ENCODE measurements at places on chromosomes 1 and 21.
A peak's percentile ranks its signal among the peaks of the same experiment; 100 is the strongest.

GRCh38 chr1:117611894-117612483, 6.1 kb downstream of the TENT5C start:
- no peak for DNase-seq

DNA sequence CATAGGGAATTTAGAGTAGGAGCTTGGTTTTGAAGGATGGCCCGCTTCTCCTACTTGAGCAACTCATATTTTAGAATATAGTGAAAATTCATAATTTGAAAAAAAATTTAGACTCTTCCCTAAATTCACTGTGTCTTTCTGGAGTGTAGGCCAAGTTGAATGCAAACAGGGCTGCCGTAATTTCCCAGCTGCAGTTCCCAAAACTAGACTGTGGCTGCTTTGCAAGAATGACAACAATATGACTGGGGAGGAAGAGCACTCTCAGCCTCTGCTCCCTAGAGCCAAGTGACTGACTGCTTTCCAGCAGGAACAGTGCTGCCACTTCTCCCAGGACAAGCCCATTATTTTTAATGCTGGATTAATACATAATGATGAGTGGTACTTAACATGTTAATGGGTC, 209.0 kb downstream of the RHOU start:
- peak; percentile 77 for DNase-seq

DNA sequence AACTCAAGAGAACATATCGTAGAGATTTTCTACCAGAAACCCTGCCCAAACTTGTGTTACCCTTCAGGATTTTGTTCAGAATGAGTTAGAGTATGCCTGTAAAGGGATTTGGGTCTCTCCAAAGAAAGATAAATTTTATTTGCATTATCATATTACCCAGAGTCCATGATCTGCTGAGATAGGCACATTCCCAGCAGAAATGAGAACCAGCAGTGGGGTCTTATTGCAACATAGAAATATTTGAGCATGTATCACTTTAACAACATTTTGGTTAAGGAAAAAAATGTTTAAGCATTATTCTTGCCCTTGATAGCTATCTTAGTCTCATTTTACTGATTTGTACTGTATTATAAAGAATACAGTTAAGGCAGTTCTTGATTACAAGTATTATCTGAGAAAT, 10.6 kb downstream of the VCAM1 start:
- DNase-seq: no peak

GRCh38 chr21:14486869-14487268, 59.2 kb downstream of the SAMSN1 start:
- DNase-seq: no peak

DNA sequence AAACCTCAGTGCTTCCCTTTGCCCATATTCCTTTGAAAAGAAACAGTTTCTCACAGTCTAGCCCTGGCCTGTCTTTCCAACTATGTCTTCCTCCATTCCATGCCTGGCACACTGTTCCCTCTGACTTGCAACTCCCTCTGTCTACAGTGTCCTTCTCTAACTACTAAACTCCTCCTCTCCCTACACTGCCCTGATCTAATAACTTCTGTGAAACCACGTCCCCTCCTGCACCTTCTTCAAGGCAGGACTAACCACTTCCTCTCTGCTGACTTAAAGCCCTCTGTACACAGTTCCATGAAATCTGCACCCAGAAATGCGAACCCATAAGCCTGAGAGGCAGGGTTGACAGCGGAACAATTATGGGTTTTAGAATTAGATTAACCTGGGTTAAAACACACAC, 62.2 kb upstream of the ATP1B1 start:
- peak; percentile 75 for DNase-seq

GRCh38 chr1:19772053-19772452, 27.7 kb downstream of the TMCO4 start:
- no peak for DNase-seq

DNA sequence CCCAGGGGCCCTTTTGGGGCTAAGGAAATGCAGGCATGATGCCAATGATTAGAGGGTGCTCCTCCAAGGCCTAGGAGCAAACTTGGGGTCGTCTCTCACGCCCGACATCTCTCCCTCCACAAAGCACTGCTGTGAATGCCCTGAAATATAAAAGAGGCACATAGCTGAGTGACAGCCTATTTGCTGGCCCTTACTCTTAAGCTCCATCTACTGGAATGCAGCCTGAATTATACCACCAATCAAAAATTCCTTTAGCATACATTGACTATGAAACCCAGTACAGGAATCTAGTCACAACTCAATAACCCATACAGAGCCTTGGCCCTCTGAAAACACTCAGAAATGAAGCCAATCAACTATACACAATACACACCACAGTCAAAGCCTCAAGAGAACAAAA, 105.5 kb downstream of the LRIG2 start:
- DNase-seq: no peak

DNA sequence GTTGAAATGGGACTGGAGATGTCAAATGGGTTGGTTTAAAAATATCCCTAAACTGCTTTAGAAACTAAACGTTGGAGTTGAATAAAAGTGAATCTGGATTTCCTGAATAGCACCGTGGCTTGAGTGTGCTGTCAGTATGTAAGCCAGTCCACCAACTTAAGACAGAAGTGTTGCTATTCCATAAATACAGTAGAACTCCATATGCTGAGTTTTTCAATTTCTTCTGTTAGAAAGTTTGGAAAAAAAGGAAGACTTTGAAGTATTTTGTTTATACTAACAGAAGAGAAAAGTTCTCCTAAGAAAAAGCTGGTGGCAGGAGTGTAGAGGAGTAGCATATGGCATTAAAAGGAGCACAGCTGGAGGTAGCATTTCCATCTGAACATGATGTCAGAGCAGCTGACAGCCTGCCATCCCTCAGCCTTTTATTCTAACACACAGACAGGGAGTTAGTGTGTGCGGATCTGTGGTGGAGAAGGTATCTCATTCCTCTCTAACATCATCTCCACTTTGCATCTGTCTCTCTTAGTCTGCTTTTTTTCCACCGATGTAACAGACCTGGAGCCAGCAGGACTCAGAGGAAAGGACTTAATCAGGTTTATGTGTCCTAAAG, at the start of gene ZBTB18:
TSS of gene ZBTB18 (plus strand) at position 449 of the 610 bp plus-strand sequence. CDS start at position 598, 149 bp downstream.
- no peak for DNase-seq

DNA sequence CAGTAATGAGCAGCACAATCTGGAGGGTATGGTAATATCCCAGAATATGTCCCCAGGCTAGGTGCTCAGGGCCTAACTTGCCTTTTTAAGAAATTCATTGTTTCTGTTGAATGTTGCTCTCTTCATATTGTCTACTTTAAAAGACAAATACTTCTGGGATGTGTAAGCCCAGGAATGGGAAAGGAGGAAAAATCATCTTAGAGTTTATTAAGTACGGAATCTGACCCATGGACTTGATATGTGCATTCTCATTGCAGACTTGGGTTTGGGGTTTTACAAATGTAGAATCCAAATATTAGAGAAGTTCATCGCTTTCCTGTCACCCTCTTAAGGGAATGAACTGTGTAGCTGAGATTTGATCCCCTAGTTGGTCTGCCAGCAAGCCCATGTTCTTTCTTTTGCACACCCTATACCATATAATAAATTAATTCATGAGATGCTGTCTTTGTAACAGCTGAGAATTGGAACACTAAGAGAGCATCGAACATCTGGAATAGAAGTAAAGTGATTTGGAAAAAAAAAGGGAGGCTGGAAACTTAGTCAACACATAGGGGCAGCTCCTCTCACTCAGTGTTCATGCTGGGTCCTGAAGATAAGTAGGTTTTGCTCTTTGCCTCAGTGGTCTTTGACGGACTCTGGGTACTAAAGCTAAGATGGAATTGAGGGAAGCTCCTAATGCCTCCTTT, 235.8 kb upstream of the C1orf105 start:
- no peak for DNase-seq

DNA sequence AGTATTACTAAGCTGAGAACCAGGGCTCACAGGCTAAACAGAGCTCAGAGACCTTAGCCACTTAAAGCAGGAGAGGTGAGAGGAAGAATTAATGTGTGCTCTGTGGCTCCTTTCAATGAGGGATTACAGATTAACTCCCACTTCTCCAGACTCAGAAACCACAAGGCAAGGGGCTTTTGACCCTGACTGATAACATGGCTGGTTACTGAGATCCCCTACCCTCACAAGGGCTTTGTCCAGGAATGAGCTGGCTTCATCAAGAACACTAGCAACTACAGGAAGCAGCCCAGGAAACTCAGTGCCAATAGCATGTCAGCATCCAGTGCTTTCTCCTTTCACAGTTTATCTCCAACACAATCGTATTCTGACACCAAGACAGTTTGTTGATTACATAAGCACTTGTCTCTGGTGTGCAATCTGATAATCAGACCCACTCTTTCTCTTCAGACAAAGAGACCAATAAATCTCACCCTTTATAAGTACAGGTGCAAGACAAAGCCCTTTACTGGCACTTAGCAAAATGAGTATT, 38.8 kb downstream of the ERI3 start:
- DNase-seq: no peak

GRCh38 chr1:55040083-55040932, 960 bp downstream of the PCSK9 start:
- DNase-seq: no peak

- no peak for DNase-seq
Measured at GRCh38 chr1:24369199-24369598, 44.4 kb downstream of the STPG1 start.

DNA sequence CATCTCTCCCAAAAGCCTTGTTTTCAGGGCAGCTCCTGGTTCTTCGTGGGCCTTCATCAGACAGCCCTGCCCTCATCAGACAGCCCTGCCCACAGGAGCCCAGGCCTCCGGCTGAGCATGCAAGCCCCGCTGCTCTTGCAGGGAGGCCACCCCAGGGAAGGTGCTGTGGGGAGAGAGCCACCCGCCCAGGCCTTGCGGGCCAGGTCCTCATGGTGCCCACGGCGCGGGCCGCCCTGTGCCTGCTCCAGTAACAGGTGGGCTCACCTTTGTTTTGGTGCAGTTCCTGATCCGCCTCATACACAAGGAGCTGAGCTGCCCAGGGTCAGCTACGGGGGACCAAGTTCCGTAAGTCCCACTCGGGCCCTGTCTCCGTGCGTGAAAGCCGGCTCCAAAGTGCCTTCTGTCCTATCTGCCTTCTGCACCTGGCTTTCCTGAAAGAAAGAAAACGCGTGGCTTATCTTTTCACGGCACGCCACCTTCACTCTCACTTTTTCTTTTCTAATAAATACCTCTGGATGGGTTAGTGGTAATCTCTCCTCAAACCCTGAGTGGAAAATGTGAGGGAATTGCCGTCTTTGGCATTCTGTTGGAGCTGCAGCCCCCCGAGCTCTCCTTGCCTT, 65.9 kb downstream of the SLC37A1 start:
- no peak for DNase-seq

DNA sequence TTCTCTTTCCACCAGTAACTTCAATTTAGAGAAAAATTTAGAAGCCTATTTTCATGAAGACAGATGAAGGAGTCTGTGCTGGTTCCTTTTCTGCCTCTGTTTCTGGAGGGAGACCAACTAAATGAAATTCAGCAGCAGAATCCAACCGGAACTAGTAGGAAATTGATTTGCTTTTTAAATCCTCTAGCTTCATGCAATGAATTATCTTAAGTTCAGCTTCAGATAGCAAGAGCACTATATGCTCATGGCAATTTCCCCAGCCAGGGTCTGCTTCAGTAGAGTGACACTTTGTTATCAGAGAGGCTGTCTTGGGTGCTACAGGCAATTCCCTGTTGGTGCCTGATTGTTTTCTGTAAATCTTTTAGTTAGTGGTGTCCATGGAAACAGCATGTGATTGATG, 189.7 kb downstream of the SLC35F3 start:
- DNase-seq: no peak

DNA sequence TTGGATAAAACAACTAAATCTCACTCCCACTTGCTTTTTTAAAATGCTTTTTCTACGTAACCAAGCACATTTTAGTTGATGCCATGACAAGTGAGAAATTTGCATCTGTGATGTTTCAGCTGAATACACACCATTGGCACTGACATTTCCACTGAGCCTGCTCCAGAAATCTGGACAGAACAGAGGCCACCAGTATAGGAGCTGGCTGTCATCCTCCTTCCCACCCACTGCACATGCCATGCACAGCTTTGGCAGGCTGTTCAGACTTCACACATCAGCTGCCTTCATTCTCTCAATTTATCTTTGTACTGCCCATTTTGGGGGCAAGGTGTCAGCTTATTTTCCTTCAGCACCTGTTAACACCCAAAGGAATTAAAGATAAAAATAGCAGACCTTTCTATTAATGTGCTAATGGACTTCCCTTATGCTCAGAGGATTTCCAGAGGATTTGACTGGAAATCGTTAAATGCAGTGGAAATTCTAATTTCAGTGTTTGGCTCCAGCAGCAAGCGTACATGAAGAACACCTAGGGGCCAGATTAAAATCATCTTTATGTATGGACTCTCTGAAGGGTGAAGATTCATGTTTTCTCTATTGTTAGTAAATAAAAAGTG, 12.9 kb upstream of the PODN start:
- no peak for DNase-seq

DNA sequence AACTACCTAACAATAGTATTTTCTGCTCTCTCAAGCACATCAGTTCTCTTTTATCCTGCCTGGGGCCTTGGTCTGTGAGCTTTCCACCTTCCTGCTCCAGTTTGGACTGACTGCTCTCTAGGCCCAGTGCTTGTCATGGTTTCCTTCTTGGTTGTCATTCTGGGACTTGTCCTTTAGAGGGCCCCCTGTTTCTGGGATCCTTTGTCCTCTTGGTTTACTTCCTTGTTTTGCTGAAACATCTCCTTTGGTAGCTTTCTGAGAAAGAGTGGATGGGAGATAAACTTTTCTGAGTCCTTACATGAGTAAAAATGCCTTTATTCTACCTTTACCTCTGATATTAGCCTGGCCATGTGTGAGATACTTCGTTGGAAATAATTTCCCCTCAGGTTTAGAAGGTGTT, 4.7 kb downstream of the SLC1A7 start:
- DNase-seq: no peak

GRCh38 chr1:61337981-61338848, 255.9 kb downstream of the NFIA start:
- peak; percentile 35 for DNase-seq

DNA sequence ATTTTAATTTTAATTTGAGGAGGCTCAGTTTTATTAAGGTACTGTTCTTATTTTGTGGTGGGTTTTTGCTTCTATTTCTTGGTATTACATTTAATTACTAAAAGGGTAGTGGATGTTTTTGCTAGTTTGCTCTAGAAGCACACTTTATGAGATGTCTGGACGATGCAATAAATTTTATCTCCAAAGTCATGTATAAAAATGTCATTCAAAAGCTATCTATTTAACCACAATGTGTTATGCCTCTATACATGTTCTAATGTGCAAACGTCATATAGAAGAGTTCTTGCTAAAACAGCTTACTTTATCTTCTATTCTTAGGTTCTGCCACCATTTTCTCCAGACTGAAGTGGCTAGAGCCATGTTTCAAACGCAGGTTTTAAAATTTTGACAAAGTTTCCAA, 12.9 kb upstream of the MPC2 start:
- DNase-seq: no peak
